H9 (cell line): ENCODE measurements at places on chromosomes 2 and 18. TPM values are rescaled to one million over a fixed set of nuclear protein-coding genes. Genes with fewer than 3 reads are reported as not detected.
A peak's percentile ranks its signal among the peaks of the same experiment; 100 is the strongest.

- H3K4me3 ChIP-seq = no peak overlapping the region
- no peak for DNase-seq
- no peaks in the 10 kb centered on the region for H3K36me3 ChIP-seq
- no peak overlapping the region for H3K27ac ChIP-seq
- H3K4me1 ChIP-seq = no peaks in the 10 kb centered on the region
- no peaks in the 10 kb centered on the region for H3K27me3 ChIP-seq
These were observed 338.9 kb downstream of the ZEB2 start for GRCh38 chr2:144181001-144181400.

Gene MC2R
- total RNA-seq = not detected in 2 replicates

DNA sequence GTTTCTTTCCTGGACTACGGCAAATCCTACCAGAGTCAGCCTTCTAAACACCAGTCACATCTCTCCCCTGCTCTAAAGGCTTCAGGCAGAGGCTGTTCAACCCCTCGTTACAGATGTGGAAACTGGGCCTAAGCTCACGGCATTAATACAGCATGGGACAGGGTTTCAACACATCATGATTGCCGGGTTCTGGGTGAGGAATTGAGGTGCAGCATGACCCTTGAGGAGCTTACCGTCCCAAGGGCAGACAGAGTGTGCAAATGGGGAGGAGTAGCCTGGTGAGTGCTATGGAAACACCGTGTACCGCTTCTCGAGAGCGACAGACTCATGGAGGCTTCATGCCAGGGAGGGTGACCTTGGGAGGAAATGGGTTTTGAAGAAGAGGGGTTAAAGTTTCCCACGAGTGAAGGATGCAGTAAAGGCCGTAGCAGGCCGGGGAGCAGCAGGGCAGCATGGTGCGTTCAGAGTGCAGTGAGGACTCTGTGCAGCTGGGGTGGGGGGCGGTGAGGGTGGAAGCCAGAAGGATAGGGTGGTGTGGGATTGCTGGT lies 51.1 kb downstream of the TGOLN2 start:
- H3K36me3 ChIP-seq = peaks cover 11% of the 10 kb centered on the region; the same call in 1 of the 2 replicates
- no peaks in the 10 kb centered on the region for H3K27me3 ChIP-seq
- H3K27ac ChIP-seq = no peak overlapping the region
- H3K4me3 ChIP-seq = 0 out of 3 replicates have a peak overlapping the region, but pooled peaks have one; percentile 1

Gene TTR
- not detected in 2 replicates for total RNA-seq

DNA sequence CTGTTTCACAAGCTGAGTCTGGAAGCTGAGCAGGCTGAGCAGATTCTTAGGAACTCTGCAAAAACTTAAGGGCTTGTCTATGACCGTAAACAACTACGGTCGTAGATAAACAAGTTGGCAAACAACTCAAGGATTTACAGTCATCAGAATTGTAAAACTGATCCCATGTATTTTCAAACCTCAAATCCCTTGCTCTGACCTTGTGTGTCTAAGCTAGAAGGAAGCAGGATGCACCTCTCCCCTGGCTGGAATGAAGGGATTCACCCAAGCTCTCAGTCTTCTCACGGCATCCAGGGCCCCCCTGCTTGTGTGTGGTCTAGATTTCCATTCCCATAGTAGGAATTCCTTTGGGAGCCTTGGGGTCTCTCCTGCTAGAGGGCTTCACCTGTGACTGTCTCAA lies 12.4 kb upstream of the IL1RN start:
- H3K4me1 ChIP-seq = peaks cover 5% of the 10 kb centered on the region; the same call in 1 of the 2 replicates
- no peaks in the 10 kb centered on the region for H3K36me3 ChIP-seq
- H3K27ac ChIP-seq = no peak overlapping the region
- no peak for DNase-seq
- H3K27me3 ChIP-seq = no peaks in the 10 kb centered on the region

DNA sequence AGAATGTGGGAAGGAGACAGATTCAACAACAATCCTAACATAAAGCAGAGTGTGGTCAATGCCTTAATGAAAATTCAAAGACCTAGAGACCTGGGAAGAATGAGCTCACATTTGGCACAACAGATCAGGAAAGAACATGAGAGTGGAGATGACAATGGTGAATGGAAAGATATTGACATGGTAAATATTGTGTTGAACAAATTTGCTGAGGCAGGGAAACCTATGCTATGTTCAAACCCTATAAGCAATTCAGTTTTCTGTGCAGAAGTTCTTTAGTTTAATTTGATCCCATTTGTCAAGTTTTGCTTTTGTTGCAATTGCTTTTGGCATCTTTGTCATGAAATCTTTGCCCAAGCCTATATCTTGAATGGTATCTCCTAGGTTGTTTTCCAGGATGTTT lies 199.4 kb upstream of the LRRTM4 start:
- no peak overlapping the region for H3K4me3 ChIP-seq
- DNase-seq = no peak
- H3K27me3 ChIP-seq = no peaks in the 10 kb centered on the region
- H3K27ac ChIP-seq = no peak overlapping the region

DNA sequence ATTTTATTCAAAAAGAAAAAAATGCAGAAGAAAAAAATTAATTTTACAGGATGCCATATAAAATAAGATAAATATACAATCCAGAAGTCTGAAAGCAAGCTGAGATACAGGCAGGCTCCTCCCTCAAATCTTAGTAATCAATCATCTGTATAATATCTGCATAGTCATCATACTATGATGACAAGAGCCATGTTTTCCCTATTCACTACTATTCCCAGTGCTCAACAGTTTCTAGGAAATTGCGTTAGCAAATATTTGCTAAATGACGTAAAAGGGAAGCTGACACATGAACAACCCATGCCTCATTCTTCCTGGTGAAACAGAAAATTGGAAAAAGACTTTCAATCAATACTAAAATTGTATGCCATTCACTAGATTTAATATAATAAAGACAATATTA lies 793.2 kb downstream of the SUCLG1 start:
- H3K27ac ChIP-seq = no peak overlapping the region
- H3K27me3 ChIP-seq = no peaks in the 10 kb centered on the region
- no peaks in the 10 kb centered on the region for H3K4me1 ChIP-seq

DNA sequence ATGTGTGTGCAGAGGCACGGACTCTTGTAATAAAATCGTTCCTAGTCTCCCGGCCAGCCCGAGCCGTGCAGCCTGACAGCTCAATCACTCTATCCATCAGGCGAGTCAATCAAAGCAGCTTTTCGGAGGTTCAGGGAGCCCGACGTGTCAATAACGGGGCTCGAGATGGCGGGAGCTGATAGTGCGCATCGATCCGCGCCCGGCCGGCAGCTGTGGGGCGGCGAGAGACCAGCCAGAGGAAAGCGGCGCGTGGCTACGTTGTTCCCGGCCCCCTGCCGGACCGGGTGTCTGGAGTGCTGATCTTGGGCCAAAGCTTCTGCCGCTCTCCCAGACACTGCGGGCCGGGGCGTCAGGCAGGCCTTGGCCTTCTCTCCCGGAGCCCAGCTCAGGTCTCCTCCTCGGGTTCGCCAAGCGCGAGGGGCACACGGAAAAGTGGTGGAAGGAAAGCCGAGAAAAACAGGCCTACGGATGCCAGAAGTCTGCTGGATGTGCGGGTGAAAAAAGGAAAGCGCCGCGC lies 2.4 kb downstream of the EN1 start:
- no peak overlapping the region for H3K4me3 ChIP-seq
- H3K27ac ChIP-seq = no peak overlapping the region
- no peaks in the 10 kb centered on the region for H3K36me3 ChIP-seq
- H3K4me1 ChIP-seq = no peaks in the 10 kb centered on the region
